ENCODE measurements at places on chromosomes 1 and 21.

DNA sequence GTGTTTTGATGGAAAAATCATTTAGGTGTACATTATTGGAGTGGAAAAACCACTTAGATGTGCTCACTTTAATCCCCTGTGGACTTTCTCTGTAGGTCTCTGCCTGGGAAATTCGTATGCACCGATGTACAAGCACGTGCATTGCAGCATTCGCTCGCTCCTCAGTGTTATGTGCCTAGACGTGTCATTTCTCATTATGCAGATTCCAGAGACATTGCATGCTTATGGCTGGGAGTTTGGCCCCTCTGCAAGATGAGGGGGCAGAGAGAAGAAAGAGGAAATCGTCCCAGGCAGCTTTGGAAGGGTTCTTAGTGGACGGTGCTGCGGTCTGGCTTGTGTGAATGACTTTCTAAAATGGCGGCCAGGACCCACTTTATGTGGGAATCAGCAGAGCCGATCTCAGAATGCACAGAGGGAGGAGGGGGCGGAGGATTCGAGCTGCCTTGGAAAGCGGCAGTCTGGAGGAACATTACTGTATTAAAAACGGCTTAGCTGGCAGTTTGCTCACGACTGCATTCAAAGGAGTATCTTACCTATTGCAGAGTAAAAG, 2.3 kb downstream of the SPEN start:
- DNase-seq = peak; percentile 48

- DNase-seq = peak; percentile 61
These were observed 16.8 kb downstream of the TRPM2 start for GRCh38 chr21:44370027-44370735.

DNA sequence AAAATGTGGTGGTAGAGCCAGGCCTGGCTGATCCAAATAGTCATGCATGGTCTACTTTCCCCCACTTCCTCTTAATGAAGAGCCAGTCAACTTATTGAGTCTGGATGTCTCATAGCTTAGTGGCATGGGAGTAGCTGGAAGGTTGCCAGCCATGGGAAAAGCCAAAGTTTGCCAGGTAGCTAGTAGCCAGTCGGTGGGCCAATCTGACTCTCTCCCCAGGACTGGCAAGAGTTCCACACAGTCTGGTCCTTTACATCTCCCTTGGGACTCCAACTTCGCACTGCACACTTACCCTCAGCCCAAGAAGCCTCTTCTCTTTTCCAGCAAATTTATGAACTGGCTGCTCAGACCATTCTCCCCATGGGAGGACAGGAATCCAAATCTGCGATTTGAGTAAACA, 8.3 kb downstream of the WARS2 start:
- no peak for DNase-seq

DNA sequence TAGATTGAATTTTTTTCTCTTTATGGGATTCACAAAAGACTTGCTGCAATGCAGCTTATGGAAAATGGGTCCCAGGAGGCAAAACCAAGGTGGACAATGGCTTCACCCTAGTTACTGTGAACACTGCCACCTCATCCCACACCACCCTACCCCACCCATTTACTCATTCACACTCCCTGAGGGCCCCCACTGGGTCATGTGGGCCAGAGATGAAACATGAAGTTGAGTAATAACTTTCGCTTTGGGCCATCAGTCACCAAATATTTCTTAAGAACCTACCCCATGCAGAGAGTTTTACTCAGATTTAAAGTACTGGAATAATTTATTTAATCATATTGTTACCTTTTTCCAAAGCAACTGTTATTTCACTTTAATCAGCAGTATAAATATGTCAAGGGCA, 191.8 kb downstream of the TPR start:
- peak; percentile 69 for DNase-seq

DNA sequence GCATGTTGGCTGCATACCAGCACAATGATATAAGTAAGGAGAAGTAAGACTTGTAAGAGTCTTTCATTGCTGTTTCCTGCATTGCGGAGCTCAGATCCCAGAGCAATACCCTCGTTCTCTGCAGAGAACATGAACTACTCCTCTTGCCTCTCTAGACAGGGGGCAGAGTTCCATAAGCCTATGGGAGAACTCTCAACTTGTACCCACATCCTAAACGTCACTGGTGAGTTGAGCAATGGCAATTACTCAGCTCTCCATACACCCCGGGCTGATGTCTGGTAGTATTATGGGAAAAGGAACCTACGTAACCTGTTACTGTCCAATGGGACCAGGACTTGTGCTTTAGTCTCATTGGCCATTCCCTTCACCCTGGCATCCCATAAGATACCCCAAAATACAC, 27.3 kb upstream of the ZNF496 start:
- DNase-seq = peak; percentile 94

GRCh38 chr1:232917053-232917452, 33.4 kb upstream of the NTPCR start:
- DNase-seq = no peak

DNA sequence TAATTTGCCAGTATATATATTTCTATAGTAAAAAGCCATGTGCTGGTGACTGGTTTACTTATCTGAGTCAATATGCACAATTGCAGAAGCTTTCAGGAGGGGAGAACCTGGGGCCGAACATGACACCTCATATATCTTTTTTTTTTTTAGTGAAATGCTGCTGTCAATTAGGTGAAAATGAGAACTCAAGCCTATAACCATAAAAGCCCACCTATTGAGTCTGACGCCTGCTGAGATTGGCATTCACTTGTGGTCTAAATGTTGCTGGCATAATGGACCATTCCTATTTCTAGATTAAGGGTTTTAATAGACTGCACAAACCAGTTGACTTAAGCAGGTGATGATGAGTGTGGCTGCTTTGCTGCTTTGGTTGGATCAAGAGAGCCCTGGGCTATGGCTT, 10.8 kb downstream of the NTMT2 start:
- no peak for DNase-seq

- no peak for DNase-seq
These were observed 200.1 kb downstream of the AMY1C start for GRCh38 chr1:103949779-103950178.

GRCh38 chr1:173063171-173063570, 12.4 kb upstream of the TNFSF18 start:
- DNase-seq = no peak

DNA sequence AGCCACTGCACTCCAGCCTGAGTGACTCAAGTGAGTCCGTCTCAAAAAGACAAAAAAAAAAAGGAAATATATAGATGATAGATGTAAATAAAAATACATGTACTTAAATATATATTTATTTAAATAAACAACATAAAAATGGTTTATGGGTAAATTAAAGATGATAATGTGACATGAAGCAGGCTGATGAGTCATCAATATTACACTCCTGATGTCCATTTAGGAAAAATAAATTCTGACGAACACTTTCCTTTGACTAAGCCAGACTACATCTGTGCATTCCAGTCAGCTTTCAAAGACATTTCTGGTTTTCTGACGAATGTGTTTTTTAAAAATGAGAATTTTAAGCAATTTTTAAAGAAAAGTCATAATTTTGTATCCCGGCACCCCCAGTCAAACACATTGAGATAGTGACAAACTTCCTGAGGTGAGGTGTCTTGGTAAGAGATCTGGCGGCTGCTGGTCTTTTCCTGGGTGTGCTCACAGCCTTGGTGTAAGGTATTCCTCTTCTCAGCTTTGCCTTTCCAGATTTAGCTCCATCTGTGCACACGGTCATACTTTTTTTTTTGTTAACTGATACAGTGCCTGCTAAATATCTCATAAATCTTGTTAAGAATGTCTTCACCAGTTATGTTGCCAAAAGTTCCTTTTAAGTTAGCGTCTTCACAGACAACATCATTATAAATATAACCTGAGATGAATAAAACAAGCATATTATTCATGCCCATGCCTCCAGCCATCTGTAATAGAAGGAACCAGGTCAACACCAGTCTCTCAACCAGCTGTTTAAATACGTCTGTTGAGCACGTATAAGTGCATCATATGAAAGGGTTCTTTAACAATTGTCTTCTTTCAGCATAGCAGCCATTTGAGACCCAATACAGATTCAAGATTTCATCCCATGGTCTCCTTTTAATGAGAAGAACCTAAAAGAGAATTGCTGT, 214.5 kb upstream of the PLD5 start:
- DNase-seq = peak; percentile 12

DNA sequence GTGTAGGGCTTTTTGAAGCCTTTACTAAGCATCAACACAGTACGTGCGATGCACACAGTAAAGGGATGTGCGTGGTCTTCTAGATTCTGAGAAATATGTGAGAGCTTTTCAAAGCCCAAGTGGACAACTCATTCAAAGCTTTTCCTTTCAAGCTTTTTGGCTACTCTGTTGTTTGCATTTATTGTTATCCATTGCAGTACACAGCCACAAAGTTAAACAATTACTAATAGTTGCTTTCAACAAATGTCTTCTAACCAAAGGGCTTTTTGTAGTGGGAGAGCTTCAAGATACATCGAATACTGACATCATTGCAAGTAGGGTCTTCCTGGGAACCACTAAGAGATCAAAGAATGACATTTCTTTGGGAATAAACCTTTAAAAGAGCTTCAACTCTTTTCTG, 97.9 kb upstream of the ETV3 start:
- no peak for DNase-seq

DNA sequence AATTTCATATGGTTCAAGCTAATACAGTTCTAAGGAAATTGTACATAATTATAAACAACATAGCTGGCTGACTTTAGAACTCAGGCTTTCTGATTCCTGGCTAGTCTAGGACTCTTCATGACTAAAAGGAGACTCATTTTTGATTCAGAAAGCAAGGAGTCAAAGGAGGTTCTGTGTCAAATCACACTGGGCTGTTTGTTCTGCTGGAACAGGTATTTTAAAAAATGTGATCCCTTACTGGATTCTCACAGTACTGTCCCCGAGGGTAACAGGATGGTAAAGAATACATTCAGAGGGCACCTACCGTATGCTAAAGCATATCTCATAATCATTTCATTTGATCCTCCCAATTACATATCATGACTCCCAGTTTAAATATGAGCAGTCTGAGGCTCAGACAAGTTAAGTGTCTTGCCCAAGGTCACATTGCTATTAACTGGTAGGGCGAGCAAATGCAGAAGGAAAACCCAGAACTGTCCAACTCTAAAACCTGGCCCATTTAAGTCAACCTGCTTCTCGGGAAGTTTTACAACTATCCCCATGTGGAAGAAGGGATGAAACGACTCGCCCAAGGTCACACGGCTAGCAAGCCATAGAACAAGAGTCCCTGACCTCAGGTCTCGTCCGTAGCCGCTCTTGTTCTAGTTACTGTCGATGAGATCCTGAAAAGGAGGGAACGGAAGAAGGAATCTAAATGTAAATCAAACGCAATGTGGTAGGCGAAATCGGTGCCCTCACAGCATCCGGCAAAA, 675 bp downstream of the MYSM1 start:
- DNase-seq = no peak

DNA sequence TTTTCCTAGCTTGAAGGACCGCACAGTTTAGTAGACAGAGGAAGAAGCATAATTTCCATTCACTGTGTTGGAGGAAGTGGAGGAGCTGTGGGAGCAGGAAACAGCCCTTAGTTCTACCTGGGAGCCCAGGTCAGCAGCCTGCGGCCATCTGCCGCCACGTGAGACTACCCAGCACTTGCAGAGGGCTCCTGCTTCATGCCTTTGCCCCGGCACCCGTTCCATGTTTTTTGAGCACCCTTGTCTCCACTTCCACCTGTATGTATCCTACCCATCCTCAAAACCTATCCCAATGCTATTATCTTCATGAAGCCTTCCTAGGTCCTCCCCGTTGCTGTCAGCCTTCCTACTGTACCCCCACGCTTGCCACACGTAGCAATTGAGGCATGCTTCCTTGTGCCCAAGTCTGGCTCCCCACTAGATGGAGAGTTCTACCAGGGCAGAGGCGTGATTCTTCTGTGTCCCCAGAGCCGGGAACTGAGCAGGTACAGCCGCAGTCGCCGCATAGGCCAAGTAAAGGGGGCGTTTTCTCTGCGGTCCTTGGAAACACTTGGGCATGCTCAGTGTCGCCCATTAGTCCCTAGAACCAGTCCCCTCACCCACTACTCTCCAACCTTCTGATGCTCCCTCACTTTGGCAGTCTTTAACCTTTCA, 1.9 kb downstream of the SLC6A9 start:
- DNase-seq = no peak
